ENCODE measurements at places on chromosomes 5 and 9.

DNA sequence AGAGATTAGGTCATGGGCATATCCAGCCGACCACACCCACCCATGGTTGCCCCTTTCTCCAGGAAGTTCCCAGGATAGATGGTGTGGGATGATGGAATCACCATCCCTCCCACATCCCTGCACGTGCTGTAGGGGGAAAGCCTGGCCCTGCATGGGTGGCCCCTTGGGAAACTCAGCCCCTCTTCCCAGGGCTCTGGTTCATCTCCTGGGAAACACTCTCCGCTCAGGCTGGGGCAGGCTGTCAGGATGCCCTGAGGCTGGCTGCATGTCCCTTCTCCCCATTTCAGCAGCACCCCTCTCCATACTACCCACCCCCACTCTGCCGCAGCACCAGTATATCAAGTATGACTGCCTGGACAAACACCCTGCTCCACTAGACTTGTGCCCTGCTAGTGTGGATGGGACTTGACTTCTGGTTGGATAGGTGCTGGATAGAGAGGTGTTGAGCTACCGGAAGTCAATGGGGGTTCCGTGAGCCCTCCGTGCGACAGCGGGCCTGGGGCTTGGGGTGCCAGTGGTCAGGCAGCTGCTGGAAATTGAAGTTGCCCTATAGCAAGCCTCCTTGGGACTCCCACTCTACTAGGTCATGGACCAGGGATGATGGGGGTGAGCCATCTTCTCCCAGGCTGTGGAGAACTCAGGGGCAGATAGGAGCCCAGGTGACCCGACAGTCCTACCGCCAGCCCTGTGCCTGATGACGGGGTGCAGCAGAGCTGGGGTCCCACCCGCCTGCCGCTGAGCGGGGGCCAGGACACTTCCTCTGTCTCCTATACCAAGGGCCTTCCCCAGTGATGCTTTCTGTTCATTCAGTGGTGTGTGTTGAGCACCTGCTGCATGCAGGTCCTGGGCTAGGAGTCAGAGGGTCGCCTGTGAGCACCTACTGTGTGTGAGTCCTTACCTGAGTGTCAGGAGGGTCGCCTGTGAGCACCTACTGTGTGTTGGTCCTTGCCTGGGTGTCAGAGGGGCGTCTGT lies 69.4 kb upstream of the COL5A1 start:
- DNase-seq = no peak

DNA sequence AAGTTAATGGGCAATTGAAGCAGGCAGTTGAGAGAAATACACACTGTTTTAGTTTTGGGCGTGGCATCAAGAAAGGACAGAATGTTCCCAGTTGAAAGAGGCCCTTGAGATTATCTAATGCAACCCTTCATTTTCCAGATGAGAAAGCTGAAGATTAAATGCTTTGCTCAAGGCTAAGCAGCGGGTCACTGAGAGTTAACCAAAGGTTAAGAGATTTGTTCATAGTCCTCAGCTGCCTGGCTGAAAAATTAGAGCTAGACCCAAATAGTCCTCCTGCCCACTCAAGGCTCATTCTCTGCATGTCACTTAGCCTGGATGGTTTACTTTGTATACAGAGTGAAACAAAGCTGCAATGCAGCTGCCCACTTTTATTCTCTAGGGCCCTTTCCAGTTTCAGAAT lies 46.7 kb upstream of the MAMDC2 start:
- no peak for DNase-seq

DNA sequence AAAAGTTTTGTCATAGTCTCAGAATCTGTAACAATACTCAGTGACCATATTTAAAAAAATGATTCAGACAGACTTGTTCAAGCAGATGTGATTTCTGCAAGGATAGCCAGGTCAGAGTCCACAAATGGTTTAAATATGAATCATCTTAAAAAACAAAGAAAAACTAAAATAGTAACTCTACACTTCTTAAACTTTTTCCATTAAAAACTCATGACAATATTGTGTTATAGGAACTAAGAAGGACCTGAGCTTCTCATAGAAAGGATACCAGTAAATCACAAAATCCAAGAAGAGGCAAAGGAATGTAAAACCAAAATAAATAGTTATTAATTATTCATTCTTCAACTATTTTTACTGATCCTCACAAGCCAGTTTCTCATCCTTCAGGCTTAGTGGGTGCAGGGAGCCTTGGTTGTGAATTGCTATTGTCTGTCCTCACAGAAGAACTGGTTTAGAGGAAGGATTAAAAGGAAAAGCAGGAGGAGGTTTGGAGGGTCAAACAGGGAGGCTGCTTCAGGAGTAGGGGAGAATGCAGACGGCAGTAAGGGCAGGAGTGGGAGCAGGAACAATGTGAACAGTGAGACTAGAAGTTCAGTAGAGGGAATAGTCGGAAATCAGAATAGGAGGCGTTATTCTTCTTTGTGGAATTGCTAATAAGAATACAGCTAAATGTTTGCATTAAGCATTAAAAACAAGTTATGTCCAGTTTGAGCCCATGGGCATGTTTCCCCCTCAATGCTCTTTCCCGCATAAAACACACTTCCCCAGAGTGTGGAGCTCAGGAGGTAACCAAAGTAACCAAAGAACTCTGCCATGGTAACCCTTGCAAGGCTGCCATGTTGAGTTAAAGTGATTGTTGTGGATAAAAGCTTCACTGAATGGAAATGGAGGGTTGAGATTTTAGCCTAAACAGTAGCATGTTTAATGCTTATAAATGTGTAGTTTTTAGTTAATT lies 110.7 kb downstream of the CCDC192 start:
- DNase-seq = no peak

- no peak for DNase-seq
Observed at GRCh38 chr5:157984611-157985010, 125.7 kb upstream of the CLINT1 start.

DNA sequence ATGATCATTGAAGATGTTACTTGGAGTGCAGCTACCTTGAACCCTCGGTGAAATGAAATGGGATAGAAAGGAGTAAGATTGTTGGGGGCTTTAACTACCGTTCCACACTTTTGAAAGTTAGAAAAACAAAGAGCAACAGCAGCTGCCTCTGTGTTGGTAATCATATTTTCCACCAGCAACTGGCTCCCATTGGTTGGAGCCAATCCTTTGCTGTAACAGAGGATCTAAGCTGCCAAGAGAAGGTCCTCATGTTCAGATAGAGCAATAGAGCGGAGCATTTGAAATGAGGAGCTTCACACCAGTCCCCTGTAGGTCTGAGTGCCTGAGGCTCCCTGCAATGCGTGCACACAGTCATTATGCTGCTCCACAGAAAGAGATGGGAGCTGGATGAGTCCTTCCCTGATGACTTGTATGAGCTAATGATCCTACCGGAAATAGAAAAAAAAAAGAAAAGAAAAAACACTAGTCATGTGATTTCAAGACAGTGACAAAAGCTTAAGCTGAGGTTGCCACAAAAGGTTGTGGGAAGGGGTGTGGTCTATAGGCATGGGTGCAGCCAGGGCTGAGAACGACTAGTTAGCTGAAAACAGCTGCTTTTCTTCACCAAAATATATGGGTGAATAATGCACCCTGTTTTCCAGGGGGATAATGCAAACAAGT lies 300.7 kb downstream of the MLLT3 start:
- DNase-seq = peak; percentile 25

GRCh38 chr5:15609076-15609725 lies 109.2 kb downstream of the FBXL7 start:
- DNase-seq = no peak

GRCh38 chr9:133184971-133185370 lies 21.3 kb upstream of the GBGT1 start:
- peak; percentile 47 for DNase-seq

- DNase-seq = peak; percentile 62
Observed at GRCh38 chr9:105053209-105053652, 125.3 kb upstream of the ABCA1 start.

GRCh38 chr9:108562176-108562575 lies 293.6 kb downstream of the ACTL7B start:
- no peak for DNase-seq

DNA sequence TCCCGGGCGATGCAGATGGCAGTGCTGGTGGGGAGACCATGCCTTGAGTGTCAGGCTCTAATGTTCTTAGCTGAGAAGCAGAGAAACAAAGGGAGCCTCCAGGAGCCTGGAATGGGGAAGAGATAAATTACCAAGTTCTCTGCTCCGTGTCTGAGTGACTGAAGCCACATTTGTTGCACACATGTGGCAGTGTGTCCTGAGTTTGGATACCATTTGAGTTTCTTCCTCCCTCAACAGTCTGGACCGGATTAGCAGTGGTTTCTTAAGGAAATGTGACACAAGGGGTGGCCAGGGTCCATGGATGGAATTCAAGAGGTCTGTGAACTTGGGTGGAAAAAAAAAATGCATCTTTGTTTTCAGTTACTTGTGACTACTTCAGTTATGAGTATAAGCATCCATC lies 50.7 kb upstream of the GARNL3 start:
- no peak for DNase-seq

- DNase-seq = no peak
Observed at GRCh38 chr5:168422431-168422830, 63.8 kb upstream of the RARS1 start.

- DNase-seq = no peak
Observed at GRCh38 chr5:176639981-176640380, 7.3 kb upstream of the TSPAN17 start.

- DNase-seq = no peak
Observed at GRCh38 chr9:88645879-88646199, 110.9 kb downstream of the NXNL2 start.

GRCh38 chr9:33439731-33440130 lies 7.7 kb downstream of the AQP3 start:
- DNase-seq = no peak

- no peak for DNase-seq
Observed at GRCh38 chr9:8799615-8800014, 1000.0 kb upstream of the DMAC1 start.

GRCh38 chr5:168822745-168823281 lies 243.6 kb upstream of the PANK3 start:
- DNase-seq = peak; percentile 15

GRCh38 chr9:101445353-101446029 lies 9.9 kb upstream of the ALDOB start:
- no peak for DNase-seq

- DNase-seq = peak; percentile 72
Observed at GRCh38 chr5:56327809-56328208, 94.7 kb upstream of the ANKRD55 start.

DNA sequence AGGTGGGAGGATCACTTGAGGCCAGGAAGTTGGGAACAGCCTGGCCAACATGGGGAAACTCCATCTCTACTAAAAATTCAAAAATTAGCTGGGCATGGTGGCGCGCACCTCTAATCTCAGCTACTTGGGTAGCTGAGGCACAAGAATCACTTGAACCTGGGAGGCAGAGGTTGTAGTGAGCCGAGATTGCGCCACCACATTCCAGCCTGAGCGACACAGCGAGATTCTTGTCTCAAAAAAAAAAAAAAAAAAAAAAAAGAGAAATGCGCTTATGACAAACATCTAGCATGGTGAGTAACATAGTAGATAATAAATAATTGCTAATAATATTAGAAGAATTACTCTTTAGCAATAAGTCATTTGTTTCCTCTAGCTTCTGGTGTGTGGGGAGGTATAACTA lies 25.9 kb downstream of the RUSC2 start:
- no peak for DNase-seq

- no peak for DNase-seq
Observed at GRCh38 chr9:26974927-26975326, 18.7 kb downstream of the IFT74 start.

- DNase-seq = no peak
Observed at GRCh38 chr5:122156724-122157325, 27.5 kb downstream of the ZNF474 start.

- DNase-seq = no peak
Observed at GRCh38 chr5:90191352-90192045, 218.1 kb downstream of the CETN3 start.

DNA sequence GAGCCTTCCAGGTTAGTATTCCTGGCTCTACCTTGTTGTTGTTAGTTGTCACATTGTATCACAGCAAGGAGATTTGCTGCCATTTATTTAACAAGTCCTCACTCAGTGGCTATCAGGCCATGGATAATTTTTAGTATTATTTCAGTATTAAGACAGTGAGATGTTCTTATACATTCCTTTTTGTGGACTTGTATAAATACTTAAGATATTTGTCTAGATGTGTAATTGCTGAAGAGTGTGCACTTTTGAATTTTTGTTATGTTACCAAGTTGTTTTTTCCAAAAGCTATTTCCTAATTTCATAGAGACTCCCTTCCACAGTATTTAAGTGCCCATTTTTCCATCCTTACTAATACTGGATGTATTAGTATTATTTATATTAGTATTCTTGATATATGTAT lies 22.0 kb downstream of the SLC36A1 start:
- DNase-seq = no peak

GRCh38 chr9:12684974-12685373 lies 8.2 kb upstream of the TYRP1 start:
- DNase-seq = no peak

All from stimulated activated naive CD8-positive, alpha-beta T cell treated with anti-CD3 and anti-CD28 coated beads, Interleukin-15, Interleukin-2, amounts not matched to agents 100 U/mL and 50 U/mL, for 24 hours (primary cell).